ENCODE measurements at places on chromosomes 2 and 18. TPM values are rescaled to one million over a fixed set of nuclear protein-coding genes. Genes with fewer than 3 reads are reported as not detected.

DNA sequence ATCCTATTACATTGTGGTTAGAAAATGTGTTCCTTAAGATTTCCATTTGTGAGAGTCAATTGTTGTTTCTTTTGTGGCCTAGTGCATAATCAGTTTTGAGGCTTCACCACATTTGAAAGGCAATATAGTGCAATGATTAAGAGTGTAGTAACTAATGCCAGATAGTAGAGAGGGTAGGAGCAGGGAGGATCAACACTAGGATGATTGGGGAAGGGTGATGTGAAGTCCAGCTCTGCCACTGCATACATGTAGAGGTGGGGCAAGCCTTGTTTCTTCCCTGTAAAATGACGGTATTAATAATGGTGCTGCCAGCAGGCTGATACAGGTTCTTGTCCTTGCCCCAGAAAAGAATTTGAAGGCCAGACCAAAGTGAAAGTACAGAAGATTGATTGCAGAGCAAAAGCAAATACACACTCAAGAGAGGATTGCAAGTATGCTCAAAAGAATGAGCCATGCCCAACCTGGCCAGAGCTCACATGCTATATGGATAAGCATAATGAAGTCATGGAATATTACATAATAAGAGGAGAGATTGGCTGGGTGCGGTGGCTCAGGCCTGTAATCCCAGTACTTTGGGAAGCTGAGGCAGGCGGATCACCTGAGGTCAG, 8.0 kb downstream of the SP100 start:
- DNase-seq = no peak

GRCh38 chr2:16393500-16394071, 272.0 kb downstream of the CYRIA start:
- no peak for DNase-seq

SESTD1 gene
- 36.0 TPM for polyA plus RNA-seq

TCF23 gene
- 0.17 TPM for polyA plus RNA-seq

PPP1R1C gene
- polyA plus RNA-seq = not detected

GRCh38 chr2:236551471-236552211, 18.0 kb upstream of the ACKR3 start:
- DNase-seq = no peak

MCM6 gene
- polyA plus RNA-seq = 19.0 TPM

CPSF3 gene
- polyA plus RNA-seq = 32.9 TPM

DNA sequence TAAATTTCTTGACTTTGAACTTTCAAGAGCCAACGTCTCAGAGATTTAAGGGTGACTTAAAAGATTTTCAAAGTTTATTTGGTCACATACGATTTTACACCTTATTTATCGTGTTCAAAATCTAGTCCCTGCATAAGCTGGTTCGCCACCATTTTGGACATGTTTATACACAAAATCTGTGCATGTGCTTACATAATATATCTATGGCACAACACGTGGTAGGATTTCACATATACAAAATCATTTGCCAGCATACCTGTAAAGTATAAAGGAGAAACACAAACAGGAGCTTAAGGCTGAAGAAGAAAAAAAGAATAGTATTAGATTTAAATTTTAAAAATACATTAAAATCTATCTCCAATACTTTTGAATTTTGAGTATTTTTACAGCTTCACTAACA, 190.0 kb upstream of the KYNU start:
- DNase-seq = no peak

REG3A gene
- polyA plus RNA-seq = not detected

SCN9A gene
- polyA plus RNA-seq = 5.5 TPM

- DNase-seq = no peak
These were observed 801.6 kb upstream of the POU3F3 start for GRCh38 chr2:104052356-104052755.
